Activated CD8-positive, alpha-beta memory T cell treated with anti-CD3 and anti-CD28 coated beads, Interleukin-2, amount 10 ng/mL, durations not matched to agents 7 days and 5 days (primary cell): ENCODE measurements at places on chromosomes 13 and 19. TPM values are rescaled to one million over a fixed set of nuclear protein-coding genes. Genes with fewer than 3 reads are reported as not detected.

DNA sequence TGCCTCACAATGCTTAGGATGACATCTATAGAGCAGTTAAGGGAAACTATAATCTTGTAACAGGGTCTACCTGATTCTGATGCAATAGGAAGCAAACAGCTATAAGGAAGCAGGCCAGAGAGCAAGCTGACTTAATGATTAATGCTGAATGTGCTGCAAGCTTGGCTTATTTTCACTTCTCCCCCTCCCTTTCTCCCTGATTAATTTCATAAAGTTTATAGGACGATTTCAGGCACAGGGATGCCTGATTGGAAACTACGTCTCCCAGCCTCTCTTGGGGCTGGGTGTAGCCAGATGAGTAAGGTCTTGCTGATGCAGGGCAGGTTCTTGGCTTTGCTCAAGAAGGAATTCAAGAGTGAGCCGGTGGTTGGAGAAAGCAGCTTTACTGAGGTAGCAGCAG lies 82.8 kb upstream of the MRI1 start:
- DNase-seq: no peak
- no peaks in the 10 kb centered on the region for H3K27me3 ChIP-seq
- no peak overlapping the region for H3K27ac ChIP-seq
- no peak overlapping the region for H3K4me3 ChIP-seq
- peaks cover 2% of the 10 kb centered on the region for H3K4me1 ChIP-seq
- peaks cover 5% of the 10 kb centered on the region for H3K36me3 ChIP-seq

GRCh38 chr13:43057653-43058317 lies 34.4 kb downstream of the DNAJC15 start:
- no peaks in the 10 kb centered on the region for H3K27me3 ChIP-seq
- peaks cover 45% of the 10 kb centered on the region for H3K4me1 ChIP-seq
- peaks cover 14% of the 10 kb centered on the region for H3K36me3 ChIP-seq
- peak overlapping the region; percentile 68 for H3K27ac ChIP-seq

DNA sequence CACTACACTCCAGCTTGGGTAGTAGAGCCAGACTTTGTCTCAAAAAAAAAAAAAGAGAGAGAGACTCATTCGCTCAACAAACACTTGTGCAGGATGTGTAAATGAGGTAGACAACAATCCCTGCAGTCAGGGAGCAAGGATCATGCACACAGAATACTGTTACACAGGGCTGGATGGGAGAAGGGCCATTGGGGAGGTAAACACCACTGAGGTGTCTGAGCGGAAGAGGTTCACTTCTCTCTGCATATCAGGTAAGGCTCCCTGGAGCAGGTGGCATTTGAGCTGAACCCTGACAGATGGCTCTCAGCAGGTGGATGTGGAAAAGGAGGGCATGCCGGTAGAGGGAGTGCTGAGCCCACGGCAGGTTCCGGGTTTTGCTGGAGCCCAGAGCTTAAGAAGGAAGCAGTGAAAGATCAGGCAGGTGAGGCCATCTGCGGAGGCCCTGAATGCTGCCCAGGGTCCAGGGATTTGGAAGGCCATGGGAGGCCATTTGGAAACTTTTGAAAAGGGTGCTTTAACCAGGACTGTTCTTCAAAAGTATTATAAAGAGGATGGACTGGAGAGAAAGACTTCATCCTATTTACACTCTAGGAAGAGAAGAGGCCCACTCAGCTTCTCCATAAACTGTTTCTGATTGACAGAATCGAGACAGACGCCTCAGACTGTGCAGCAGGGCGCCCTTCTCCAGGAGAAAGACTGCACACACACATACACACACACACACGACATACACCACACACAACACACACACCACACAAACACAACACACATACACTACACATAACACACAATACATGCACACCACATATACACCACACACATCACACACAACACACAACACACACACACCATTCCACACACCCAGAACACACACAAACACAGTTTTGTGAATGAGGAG lies 199.4 kb downstream of the USP12 start:
- DNase-seq: peak; percentile 57
- H3K4me1 ChIP-seq: peaks cover 5% of the 10 kb centered on the region
- peaks cover 3% of the 10 kb centered on the region for H3K27me3 ChIP-seq
- peaks cover 1% of the 10 kb centered on the region for H3K36me3 ChIP-seq

DNA sequence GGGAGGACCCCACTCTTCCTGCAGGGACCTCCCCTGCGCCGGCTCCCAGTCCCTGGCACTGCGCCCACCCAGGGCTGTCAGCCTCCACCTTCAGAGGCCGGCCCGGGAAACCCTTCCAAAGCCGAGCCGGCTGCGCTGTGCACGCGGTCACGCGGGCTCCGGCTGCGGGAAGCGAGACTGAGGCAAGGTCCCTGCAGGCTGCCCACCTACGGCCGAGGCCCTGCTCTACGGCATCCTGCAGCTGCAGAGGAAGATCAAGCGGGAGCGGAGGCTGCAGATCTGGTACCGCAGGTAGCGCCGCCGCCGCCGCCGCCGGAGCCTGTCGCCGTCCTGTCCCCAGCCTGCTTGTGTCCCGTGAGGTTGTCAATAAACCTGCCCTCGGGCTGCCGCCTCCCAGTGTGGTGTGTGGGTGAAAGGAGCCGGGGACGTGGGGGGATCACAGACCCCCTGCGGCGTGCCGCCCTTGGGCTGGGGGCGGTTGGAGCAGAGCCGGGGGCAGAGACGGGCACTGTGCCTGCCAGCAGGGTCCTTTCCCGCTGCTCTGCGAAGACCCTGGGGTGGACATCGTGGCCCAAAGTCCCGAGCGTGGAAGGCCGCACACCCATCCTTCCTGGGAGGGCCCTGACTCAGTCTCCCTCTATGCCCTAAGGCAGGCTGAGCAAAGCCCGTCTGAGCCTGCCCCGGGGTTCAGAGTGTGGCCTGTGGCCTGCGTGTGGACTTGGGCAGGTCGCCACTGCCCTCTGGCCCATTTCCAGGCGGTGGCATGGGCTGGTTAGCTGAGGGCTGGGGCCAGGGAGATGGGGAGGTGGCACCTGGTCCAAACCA lies 5.9 kb downstream of the GAMT start:
- H3K4me3 ChIP-seq: no peak overlapping the region
- DNase-seq: no peak
- peaks cover 4% of the 10 kb centered on the region for H3K4me1 ChIP-seq
- H3K27ac ChIP-seq: no peak overlapping the region

DNA sequence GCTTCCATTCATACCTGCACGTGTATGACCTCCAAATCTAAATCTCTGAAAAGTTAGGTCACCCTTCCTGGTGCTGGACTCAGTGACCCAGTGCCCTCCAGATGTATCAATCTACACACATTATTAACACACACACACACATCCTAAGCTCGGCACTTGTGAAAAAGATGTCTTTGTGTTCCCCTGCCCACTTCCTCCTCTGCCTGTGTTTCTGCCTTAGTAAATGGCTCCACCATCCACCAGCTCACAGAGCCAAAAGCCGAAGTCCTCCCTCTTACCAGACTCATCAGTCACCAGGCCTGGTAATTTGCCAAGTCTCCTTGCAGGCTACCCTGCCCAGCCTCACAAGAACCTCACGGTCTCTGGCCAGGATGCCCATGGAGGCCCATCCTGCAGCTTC lies 131.5 kb downstream of the SHISA2 start:
- no peak for DNase-seq
- no peak overlapping the region for H3K4me3 ChIP-seq
- no peak overlapping the region for H3K27ac ChIP-seq
- H3K27me3 ChIP-seq: peaks cover 5% of the 10 kb centered on the region
- no peaks in the 10 kb centered on the region for H3K4me1 ChIP-seq

- no peaks in the 10 kb centered on the region for H3K4me1 ChIP-seq
- no peaks in the 10 kb centered on the region for H3K36me3 ChIP-seq
- H3K4me3 ChIP-seq: no peak overlapping the region
- no peaks in the 10 kb centered on the region for H3K27me3 ChIP-seq
- no peak overlapping the region for H3K27ac ChIP-seq
Observed at GRCh38 chr13:29059800-29060199, 239.7 kb downstream of the MTUS2 start.

DNA sequence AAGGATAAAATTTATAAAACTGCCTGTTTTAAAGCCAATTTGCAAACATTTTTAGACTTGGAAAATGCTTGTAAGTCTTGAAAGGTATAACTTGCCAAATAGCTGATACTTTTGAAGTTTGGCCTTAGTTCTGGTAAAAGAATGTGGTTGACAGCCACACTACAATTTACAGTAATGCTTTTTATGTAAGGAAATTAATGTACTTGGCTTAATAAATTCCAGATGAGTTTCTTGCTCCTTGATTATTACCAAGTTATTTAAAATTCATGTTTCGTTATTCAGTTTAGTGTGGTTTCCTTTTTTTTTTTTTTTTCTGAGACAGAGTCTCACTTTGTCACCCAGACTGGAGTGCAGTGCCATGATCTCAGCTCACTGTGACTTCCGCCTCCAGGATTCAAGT lies 14.9 kb downstream of the LMO7 start:
- no peak overlapping the region for H3K4me3 ChIP-seq
- H3K36me3 ChIP-seq: peaks cover 2% of the 10 kb centered on the region
- no peaks in the 10 kb centered on the region for H3K27me3 ChIP-seq
- DNase-seq: no peak
- no peaks in the 10 kb centered on the region for H3K4me1 ChIP-seq

- no peak overlapping the region for H3K27ac ChIP-seq
- H3K27me3 ChIP-seq: no peaks in the 10 kb centered on the region
- no peak overlapping the region for H3K4me3 ChIP-seq
- DNase-seq: no peak
Observed at GRCh38 chr19:41319500-41320184, 9.7 kb downstream of the CCDC97 start.

- no peak overlapping the region for H3K4me3 ChIP-seq
- H3K27me3 ChIP-seq: no peaks in the 10 kb centered on the region
- H3K4me1 ChIP-seq: peaks cover 22% of the 10 kb centered on the region
Observed at GRCh38 chr13:94608586-94608985, 6.9 kb downstream of the GPR180 start.

DNA sequence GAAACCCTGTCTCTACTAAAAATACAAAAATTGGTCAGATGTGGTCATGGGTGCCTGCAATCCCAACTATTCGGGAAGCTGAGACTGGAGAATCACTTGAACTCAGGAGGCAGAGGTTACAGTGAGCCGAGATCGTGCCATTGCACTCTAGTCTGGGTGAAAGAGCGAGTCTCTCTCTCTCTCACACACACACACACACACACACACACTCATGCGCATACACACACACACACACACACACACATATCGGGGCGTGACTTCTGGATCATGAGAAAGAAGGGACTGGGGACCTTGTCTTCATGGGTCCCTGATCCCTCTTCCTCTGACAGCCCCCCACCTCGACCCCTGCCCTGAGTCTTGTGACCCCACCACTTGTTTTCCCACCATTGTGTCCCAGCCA lies 11.8 kb upstream of the SDHAF1 start:
- DNase-seq: no peak
- no peak overlapping the region for H3K4me3 ChIP-seq
- H3K27me3 ChIP-seq: peaks cover 45% of the 10 kb centered on the region
- no peak overlapping the region for H3K27ac ChIP-seq
- no peaks in the 10 kb centered on the region for H3K36me3 ChIP-seq

DNA sequence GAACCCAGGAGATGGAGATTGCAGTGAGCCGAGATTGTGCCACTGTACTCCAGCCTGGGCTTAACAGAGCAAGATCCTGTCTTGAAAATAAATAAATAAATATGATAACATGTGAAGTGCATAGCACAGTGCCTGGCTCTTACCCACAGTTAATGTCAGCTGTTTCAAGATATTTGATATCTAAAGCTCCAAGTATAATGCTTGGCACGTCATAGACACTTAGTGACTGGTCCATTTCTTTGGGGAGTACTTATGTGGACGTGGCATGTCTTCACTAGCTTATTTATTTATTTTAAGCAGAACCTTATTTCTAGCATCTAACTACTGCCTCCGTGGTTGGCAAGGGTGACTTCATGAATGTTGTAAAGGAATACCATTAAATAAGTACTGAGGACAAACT lies 18.8 kb downstream of the GARRE1 start:
- peaks cover 23% of the 10 kb centered on the region for H3K4me1 ChIP-seq
- H3K27me3 ChIP-seq: no peaks in the 10 kb centered on the region
- H3K27ac ChIP-seq: no peak overlapping the region
- H3K4me3 ChIP-seq: no peak overlapping the region

GRCh38 chr13:21348488-21349120 lies 110.5 kb downstream of the ZDHHC20 start:
- H3K27ac ChIP-seq: no peak overlapping the region
- H3K27me3 ChIP-seq: no peaks in the 10 kb centered on the region
- no peaks in the 10 kb centered on the region for H3K36me3 ChIP-seq
- DNase-seq: no peak

DNA sequence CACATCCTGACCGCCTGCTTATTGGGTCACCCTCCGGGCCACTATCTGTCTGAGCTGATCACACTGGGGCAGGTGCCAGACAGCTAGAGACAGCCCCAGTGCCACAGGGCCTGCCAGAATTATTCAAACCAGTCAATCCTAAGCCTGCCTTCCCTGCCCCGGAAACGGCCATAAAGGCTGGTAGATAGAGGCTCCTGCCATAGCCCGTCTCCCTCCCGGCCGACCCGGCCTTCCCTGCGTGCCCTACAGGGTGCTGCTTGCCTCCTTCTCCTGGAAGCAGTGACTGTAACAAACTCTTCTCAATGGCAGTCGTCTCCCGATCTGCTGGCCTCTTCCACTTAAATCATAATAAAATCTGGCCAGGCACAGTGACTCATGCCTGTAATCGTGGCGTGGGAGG lies 158.6 kb upstream of the SOX1 start:
- DNase-seq: peak; percentile 2
- H3K27ac ChIP-seq: no peak overlapping the region
- no peaks in the 10 kb centered on the region for H3K36me3 ChIP-seq
- H3K4me3 ChIP-seq: no peak overlapping the region
- H3K27me3 ChIP-seq: no peaks in the 10 kb centered on the region

DNA sequence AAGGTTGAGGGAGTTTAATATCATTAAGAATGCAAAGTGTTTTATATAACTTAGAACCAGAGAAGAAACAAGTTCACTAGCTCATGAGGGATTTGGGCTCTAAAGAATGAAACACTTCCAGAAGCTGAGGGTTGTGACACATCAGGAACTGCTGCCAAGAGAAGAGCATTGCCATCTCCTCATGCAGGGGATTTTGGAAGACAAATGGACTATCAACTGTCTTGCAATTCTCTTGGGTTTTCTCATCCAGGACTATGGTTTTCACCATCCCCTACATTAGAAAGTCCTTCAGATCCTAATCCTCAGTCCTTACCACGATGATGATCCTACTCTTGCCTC lies 59.7 kb upstream of the KL start:
- no peak for DNase-seq
- no peak overlapping the region for H3K4me3 ChIP-seq
- no peaks in the 10 kb centered on the region for H3K36me3 ChIP-seq
- H3K27me3 ChIP-seq: peaks cover 18% of the 10 kb centered on the region
- no peak overlapping the region for H3K27ac ChIP-seq
- H3K4me1 ChIP-seq: no peaks in the 10 kb centered on the region

KLK3 gene
- total RNA-seq: not detected

INAFM1 gene
- 14.5 TPM for total RNA-seq

ZNF155 gene
- total RNA-seq: 7.3 TPM

SNRPA gene
- total RNA-seq: 176 TPM

VSTM2B gene
- not detected for total RNA-seq

DKKL1 gene
- total RNA-seq: not detected

ZNF225 gene
- 6.2 TPM for total RNA-seq
